ENCODE measurements at places on chromosomes 2 and 18. TPM values are rescaled to one million over a fixed set of nuclear protein-coding genes. Genes with fewer than 3 reads are reported as not detected.

CPLX4 gene
- total RNA-seq: not detected

CCDC178 gene
- total RNA-seq: 0.72 TPM

FRZB gene
- total RNA-seq: 0.86 TPM

CCDC148 gene
- total RNA-seq: 1.2 TPM

NEU2 gene
- total RNA-seq: not detected

CCDC68 gene
- 6.5 TPM for total RNA-seq

KCNE4 gene
- total RNA-seq: 1.5 TPM

MFSD2B gene
- 0.09 TPM for total RNA-seq

ANKRD29 gene
- 1.9 TPM for total RNA-seq

SLC40A1 gene
- total RNA-seq: 42.9 TPM

- H3K27ac ChIP-seq: no peak overlapping the region
- H3K27me3 ChIP-seq: no peaks in the 10 kb centered on the region
- H3K4me3 ChIP-seq: no peak overlapping the region
These were observed 144.1 kb upstream of the FOSL2 start for GRCh38 chr2:28248511-28248910.

DNA sequence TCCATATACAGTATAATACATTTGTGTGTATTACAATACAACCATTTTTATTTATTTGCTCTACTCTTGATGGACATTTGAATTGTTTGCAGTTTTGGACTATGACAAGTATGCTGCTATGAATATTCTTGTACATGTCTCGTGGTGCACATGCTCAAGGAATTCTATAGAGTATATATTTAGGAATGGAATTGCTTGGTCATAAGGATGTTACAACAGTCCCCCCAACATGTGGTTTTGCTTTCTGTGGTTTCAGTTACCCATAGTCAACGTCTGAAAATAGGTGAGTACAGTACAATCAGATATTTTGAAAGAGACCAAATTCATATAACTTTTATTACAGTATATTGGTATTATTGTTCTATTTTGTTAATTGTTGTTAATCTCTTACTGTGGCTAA is 24.1 kb upstream of the PLEKHM3 start:
- H3K27me3 ChIP-seq: no peaks in the 10 kb centered on the region
- H3K4me1 ChIP-seq: no peaks in the 10 kb centered on the region
- no peak overlapping the region for H3K27ac ChIP-seq
- DNase-seq: no peak
- H3K36me3 ChIP-seq: no peaks in the 10 kb centered on the region

- H3K27me3 ChIP-seq: no peaks in the 10 kb centered on the region
- no peak overlapping the region for H3K27ac ChIP-seq
- DNase-seq: no peak
- H3K4me3 ChIP-seq: no peak overlapping the region
These were observed 226.8 kb upstream of the PXDN start for GRCh38 chr2:1971124-1971523.

DNA sequence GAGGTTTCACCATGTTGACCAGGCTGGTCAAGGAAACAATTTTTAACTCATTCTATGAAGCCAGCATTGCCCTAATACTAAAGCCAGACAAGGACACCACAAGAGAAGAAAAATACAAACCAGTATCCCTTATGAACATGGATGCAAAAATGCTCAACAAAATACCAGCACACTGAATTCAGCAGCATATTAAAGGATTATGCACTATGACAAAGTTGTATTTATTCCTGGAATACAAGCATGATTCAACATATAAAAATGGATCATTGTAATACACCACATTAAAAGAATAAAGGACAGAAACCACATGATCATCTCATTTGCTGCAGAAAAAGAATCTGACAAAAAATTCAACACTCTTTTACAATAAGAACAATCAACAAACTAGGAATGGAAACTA is 138.7 kb downstream of the RAB3GAP1 start:
- no peaks in the 10 kb centered on the region for H3K4me1 ChIP-seq
- H3K27ac ChIP-seq: no peak overlapping the region
- H3K27me3 ChIP-seq: no peaks in the 10 kb centered on the region
- H3K36me3 ChIP-seq: no peaks in the 10 kb centered on the region
- no peak for DNase-seq
- no peak overlapping the region for H3K4me3 ChIP-seq

- no peak overlapping the region for H3K27ac ChIP-seq
- no peaks in the 10 kb centered on the region for H3K36me3 ChIP-seq
- H3K4me3 ChIP-seq: no peak overlapping the region
- no peak for DNase-seq
- H3K27me3 ChIP-seq: no peaks in the 10 kb centered on the region
These were observed 104.5 kb upstream of the CDH2 start for GRCh38 chr18:28281400-28281799.

- H3K4me1 ChIP-seq: no peaks in the 10 kb centered on the region
- no peaks in the 10 kb centered on the region for H3K36me3 ChIP-seq
- no peaks in the 10 kb centered on the region for H3K27me3 ChIP-seq
These were observed 161.3 kb upstream of the SMAD7 start for GRCh38 chr18:49112031-49112430.

DNA sequence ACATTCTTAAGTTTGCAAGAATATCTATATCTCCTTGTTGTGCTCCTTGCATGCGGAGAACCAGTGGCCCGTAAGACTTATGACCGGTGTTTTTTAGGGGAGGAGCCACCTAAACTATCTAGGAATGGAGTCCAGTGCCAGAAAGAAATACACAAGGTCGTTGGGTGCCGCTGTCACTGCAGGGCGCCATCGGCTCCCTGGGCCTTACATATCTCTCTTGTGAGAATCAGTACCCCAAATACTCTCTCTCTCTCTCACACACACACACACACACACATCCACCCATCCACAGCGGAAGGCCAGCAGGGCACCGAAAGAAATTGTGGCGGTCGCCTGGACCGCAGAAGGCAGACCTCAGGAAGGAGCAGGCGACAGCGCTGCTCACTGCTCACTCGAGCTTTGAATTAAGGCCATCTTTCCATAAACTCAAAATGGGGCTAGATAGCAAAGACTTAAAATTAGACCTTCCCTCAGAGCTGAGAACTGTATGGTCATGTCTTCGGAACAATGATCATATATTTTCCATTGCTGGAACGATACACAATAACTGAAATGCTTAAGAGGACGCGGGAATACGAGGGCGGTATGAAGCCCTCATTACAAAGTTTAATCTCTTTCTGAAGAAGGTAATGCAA is 10.4 kb downstream of the NR4A2 start:
- DNase-seq: no peak
- peaks cover 38% of the 10 kb centered on the region for H3K4me1 ChIP-seq
- H3K36me3 ChIP-seq: no peaks in the 10 kb centered on the region
- peaks cover 80% of the 10 kb centered on the region for H3K27me3 ChIP-seq

DNA sequence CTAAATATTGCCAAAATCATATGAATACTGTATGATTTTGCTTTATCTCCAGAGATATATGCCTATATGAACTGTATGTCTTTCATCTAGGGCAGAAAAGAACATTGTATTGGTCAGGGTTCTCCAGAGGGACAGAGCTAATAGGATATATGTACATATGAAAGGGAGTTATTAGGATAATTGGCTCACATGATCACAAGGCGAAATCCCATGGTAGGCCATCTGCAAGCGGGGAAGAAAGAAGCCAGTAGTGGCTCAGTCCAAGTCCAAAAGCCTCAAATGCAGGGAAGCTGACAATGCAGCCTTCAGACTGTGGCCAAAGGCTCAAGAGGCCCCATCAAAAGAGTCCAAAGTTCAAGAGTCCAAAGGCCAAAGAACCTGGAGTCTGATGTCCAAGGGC is 209.9 kb downstream of the RNF144A start:
- no peak overlapping the region for H3K27ac ChIP-seq
- H3K4me3 ChIP-seq: no peak overlapping the region
- no peaks in the 10 kb centered on the region for H3K36me3 ChIP-seq
- DNase-seq: no peak

GRCh38 chr2:190853531-190854383 is 26.9 kb upstream of the GLS start:
- DNase-seq: no peak
- no peaks in the 10 kb centered on the region for H3K27me3 ChIP-seq
- H3K4me1 ChIP-seq: no peaks in the 10 kb centered on the region

- no peaks in the 10 kb centered on the region for H3K27me3 ChIP-seq
- no peaks in the 10 kb centered on the region for H3K4me1 ChIP-seq
- no peak for DNase-seq
- H3K27ac ChIP-seq: no peak overlapping the region
- peaks cover 100% of the 10 kb centered on the region for H3K36me3 ChIP-seq
These were observed 18.9 kb downstream of the ATG16L1 start for GRCh38 chr2:233270366-233270765.

DNA sequence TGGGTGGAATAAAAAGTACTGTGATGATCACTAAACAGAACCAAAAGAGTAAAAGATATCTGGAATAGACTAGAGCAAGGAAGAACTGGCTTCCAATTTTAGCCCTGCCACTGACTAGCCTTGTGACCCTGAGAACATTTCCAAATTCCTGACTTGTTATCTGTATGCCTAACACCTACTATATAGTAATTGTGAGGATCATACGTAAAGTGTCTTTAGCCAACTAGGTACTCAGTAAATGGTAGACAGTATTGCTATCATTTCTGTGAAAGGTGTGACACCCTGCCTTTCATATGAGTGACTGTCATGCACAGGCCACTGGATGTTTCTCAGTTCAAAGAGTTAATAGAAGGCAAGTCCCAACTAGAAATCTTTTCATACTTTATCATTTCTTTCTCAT is 29.8 kb downstream of the CYTIP start:
- H3K4me3 ChIP-seq: no peak overlapping the region
- no peaks in the 10 kb centered on the region for H3K36me3 ChIP-seq
- H3K4me1 ChIP-seq: peaks cover 5% of the 10 kb centered on the region
- H3K27me3 ChIP-seq: no peaks in the 10 kb centered on the region

GRCh38 chr18:5452943-5453443 is 90.8 kb downstream of the EPB41L3 start:
- H3K36me3 ChIP-seq: no peaks in the 10 kb centered on the region
- no peak for DNase-seq
- H3K4me3 ChIP-seq: no peak overlapping the region
- no peaks in the 10 kb centered on the region for H3K4me1 ChIP-seq
- no peak overlapping the region for H3K27ac ChIP-seq
- no peaks in the 10 kb centered on the region for H3K27me3 ChIP-seq

DNA sequence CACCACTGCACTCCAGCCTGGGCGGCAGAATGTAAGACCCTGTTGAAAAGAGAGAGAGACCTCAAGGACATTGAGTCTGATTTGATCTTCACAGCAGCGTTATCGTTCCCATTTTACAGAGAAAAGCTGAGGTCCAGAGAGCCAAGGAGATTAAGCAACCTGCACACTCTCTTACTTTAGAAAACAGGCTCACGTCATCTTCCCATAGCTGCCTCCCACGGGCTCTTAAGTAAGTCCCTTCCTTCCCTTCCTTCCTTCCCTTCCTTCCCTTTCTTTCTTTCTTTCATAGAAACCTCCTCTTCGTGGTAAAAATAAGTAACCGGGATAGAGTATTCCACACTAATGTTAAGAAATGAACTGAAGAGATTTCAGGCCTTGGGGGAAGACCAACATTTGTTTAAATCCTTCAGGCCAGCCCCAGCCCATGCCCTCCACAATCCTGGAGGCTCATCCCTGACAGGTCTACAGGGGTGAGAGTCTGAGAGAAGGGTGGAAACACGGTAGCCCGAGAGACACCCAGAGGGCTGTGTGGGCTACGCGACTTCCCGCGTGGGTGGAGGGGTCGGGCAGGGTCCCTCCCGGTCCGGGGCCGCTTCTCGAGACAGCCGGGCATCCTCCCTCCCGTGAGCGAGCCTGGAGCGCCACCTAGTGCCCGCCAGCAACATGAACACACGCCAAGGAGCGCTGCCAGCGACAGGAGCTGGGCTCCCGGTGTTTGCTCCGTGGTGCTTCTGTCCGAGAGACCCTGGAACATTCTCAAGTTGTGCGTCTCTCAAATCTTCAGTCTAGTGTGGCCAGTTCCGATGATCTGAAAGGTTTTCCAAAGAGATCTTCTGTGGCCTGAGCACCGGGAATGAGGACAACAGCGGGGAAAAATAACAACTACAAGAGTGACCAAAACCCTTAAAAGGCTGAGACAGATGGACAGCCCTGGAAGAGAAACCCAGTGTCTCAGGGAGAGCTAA is 160.3 kb downstream of the INO80D start:
- no peaks in the 10 kb centered on the region for H3K27me3 ChIP-seq
- peak; percentile 73 for DNase-seq
- H3K4me1 ChIP-seq: peaks cover 20% of the 10 kb centered on the region
- no peaks in the 10 kb centered on the region for H3K36me3 ChIP-seq
- no peak overlapping the region for H3K27ac ChIP-seq

GRCh38 chr18:78622907-78623541 is 356.6 kb upstream of the SALL3 start:
- no peak overlapping the region for H3K27ac ChIP-seq
- H3K27me3 ChIP-seq: no peaks in the 10 kb centered on the region

- H3K4me3 ChIP-seq: no peak overlapping the region
- DNase-seq: no peak
- no peaks in the 10 kb centered on the region for H3K4me1 ChIP-seq
- no peaks in the 10 kb centered on the region for H3K36me3 ChIP-seq
- H3K27ac ChIP-seq: no peak overlapping the region
These were observed 80.7 kb downstream of the MARCO start for GRCh38 chr2:119022678-119023077.

DNA sequence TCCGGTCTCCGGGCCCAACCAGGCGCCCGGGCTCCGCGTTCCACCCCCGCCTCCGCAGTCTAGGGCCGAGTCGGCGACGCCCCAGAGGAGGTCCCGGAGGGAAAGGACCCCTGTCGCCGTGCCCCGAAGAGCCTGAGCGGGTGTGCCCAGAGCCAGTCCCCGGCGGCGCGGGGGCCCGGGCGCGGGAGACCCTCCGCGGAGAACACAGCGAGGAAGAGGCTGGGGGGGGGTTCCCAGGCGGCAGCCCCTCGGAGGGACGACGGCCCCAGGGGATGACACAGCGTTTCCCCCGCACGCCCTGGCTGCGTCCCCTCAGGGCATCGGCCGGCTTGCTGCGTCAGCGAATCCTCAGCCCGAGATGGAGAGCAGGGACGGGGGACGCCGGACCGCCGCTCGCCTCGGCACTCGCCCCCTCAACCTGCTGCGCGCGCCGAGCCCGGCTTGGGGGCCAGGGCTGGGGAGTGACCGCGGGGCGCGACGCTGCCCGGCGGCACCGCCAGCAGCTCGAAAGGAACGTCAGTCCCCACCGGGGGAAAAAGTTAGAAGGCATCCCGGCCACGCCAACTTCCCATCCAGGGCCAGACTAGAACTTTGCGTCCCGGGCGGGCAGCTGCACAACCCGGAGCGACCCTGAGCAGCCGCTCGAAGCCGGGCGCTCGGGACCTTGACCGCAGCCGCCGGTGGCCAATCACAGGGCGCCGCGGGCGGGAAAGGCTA is 711 bp downstream of the SFXN5 start:
- peaks cover under 1% of the 10 kb centered on the region for H3K4me1 ChIP-seq
- peak overlapping the region; percentile 57 for H3K4me3 ChIP-seq
- no peaks in the 10 kb centered on the region for H3K36me3 ChIP-seq
- peak overlapping the region; percentile 74 for H3K27ac ChIP-seq

DNA sequence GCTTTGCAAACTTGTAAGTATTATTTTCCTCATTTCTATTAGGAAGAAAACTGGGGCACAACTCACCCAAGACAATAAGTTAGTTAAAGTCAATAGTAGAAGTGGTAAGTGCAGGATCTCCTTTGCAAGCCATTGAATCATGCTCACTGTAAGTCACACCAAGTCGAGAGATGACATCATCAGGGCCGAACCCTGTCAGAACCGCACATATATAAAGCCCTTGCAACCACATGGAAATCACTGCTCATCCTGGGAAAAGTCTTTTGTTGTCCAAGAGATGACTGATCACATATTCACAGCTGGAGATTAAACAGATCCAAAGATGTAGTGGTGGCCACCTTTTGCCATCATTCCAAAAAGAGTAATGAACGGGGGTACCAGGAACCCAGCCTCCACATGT is 484.8 kb upstream of the ID2 start:
- H3K36me3 ChIP-seq: no peaks in the 10 kb centered on the region
- H3K27ac ChIP-seq: no peak overlapping the region
- DNase-seq: no peak
- H3K27me3 ChIP-seq: no peaks in the 10 kb centered on the region
- H3K4me3 ChIP-seq: no peak overlapping the region
- H3K4me1 ChIP-seq: no peaks in the 10 kb centered on the region
